ENCODE measurements at places on chromosomes 4 and X.

- no peak for DNase-seq
Measured at GRCh38 chrX:15616531-15616930, 15.8 kb upstream of the ACE2 start.

- no peak for DNase-seq
Measured at GRCh38 chrX:136259543-136259942, 8.3 kb upstream of the MAP7D3 start.

GRCh38 chrX:149717803-149718202, 5.9 kb downstream of the MAGEA11 start:
- DNase-seq, result no peak

- peak; percentile 2 for DNase-seq
Measured at GRCh38 chrX:131987252-131987651, 35.9 kb upstream of the STK26 start.

GRCh38 chr4:37892641-37893040, 1.8 kb downstream of the TBC1D1 start:
- DNase-seq, result no peak

GRCh38 chr4:40473578-40474388, 138.7 kb downstream of the CHRNA9 start:
- DNase-seq, result no peak

DNA sequence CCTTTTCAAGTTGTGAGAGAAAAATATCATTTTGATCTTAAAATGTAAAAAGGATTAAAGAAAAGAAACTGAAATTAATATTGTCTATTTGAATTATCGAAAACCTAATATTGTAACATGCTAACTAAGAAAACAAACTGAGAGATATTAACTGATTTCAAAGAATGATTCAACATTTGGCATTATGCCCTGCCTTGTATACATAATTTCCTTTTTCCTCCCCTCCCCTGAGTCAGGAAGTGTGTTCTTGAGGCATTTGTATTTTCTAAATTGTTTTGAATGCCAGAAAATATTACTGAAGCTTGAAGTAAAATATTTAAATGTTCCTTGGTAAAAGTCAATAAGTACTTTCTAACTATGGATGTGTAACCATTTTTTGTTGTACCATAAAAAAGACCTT, 49.4 kb downstream of the RPS6KA3 start:
- no peak for DNase-seq

DNA sequence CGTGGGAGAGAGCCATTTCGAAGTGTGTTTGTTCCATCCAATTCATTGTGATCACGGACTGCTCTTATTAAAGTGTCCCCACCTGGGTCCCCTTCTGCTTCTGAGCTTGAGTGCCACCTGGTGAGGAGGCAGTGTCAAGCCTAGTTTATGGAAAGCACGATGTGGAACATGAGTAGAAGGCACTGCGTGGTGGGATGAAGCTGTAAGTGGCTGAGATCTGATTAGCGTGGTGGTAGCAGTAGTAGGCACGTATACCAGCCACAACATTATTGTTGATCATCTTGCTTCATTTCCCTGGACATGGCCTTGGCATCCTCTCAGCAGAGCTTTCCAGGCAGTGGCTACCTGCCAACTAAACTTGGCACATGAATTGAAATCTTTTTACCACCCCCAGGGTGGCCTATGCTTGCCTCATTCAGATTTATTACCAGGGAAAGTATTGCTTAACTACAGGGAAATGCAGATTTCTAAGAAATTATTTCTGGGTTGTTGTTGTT, 46.4 kb downstream of the GPAT3 start:
- peak; percentile 26 for DNase-seq

DNA sequence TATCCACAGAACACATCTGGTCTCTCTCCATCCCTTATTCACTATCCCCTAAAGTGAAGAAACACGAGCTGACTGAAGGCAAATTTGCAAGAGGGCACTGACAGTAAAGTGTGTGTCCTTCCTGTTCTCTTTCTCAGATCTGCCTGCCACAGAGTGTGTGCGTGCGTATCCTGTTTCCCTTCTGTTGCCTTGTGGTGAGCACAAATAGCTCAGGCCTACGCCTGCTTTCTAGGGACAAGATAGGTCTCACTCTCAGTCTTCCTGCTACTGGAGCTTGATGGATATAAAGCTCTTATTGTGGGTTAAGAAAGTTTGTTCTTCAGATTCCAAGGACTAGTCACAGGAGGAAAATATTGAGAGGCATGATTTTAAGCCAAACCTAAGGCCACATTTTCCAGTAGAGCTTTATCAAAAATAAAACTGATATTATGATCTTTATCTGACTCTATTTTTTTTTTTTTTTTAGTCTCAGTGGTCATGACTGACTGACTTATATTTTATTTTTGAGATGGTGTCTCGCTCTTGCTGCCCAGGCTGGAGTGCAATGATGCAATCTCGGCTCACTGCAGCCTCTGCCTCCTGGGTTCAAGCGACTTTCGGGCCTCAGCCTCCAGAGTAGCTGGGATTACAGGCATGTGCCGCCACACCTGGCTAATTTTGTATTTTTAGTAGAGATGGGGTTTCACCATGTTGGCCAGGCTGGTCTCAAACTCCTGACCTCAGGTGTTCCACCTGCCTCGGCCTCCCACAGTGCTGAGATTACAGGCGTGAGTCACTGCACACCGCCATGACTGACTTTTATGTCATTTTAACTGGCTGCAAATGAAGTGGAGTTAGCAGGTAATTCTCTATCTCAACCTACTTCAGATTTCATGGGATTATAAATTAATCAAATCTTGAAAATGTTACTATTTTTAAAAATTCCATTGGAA, 140.3 kb upstream of the SH3RF1 start:
- DNase-seq, result peak; percentile 21

- DNase-seq, result no peak
Measured at GRCh38 chrX:53511322-53511721, 77.2 kb upstream of the HSD17B10 start.

GRCh38 chrX:17441965-17442364, 67.0 kb downstream of the NHS start:
- no peak for DNase-seq

DNA sequence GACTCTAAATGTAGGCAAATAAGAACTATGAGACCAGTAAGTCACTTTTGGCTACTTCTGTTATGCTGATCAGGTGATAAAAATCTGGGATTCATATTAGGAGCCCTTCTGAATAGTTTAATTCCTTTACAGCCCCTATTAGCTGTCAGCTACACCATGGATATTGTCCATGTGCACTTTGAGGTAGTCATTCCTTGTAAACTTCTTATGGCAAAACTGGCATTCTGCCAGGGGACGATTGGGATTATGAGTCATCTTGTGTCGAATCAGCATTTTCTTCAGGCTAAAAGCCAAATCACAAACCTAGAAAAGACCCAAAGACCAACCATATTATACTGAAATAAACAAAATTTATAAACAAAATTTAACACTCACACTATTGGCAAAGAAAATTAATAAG, 227.6 kb downstream of the PRDM5 start:
- no peak for DNase-seq

GRCh38 chrX:150869450-150869849, 29.0 kb downstream of the CD99L2 start:
- no peak for DNase-seq

GRCh38 chr4:2364654-2365053, 53.8 kb downstream of the ZFYVE28 start:
- DNase-seq, result peak; percentile 21

DNA sequence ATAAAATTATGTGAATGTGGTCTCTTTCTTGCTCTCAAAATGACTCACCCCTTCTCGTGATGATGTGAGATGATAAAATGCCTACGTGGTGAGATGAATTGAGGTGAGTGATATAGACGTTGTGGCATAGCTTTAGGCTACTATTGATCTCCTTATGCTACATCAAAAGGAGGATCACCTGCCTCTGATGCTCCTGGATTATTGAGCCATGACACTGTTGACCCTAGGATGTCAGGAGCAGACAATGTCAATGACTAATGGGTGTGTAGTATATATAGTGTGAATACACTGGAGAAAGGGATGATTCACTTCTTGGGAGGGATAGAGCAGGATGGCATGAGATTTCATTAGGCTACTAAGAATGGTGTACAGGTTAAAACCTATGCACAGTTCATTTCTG, 210.7 kb upstream of the PRPS2 start:
- DNase-seq, result no peak

DNA sequence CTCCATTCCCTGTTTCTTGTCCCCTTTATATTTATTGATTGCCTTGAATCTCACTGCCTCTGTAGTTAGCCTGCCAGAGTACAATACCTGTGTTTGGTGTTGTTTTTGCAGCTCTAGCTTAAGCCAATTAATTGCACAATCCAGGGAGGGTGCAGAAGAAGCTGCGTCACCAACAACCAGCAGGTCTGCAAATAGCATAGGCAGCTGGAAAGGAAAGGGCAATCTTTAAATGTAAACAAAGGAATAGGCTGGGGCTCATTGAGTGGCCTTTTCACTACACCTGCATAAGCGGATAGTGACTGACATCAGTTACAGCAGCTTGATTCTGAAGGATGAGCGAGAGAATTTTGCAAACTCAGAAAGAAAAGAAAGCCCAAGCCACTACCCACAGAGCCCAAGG, 106.8 kb upstream of the RAI2 start:
- DNase-seq, result no peak

DNA sequence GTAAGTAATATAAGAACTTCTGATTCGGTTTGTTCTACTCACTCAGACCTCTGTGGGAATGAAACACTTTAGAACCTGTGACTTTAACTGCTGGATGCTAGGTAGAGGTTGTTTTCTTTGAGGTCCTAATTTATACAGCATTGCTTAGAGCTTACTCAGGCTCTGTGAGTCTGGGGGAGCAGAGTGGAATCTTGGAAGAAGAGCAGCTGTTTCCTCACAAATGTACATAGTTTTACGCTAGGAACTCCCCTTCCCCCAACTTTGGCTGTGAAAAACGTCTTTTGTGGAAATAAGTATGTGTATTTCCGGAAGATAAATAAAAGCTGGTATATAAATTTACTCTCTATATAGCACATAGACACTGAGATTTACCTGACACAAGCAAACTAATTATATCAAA, 141.4 kb downstream of the NAA11 start:
- no peak for DNase-seq

- DNase-seq, result no peak
Measured at GRCh38 chr4:168524006-168524405, 27.2 kb downstream of the PALLD start.

DNA sequence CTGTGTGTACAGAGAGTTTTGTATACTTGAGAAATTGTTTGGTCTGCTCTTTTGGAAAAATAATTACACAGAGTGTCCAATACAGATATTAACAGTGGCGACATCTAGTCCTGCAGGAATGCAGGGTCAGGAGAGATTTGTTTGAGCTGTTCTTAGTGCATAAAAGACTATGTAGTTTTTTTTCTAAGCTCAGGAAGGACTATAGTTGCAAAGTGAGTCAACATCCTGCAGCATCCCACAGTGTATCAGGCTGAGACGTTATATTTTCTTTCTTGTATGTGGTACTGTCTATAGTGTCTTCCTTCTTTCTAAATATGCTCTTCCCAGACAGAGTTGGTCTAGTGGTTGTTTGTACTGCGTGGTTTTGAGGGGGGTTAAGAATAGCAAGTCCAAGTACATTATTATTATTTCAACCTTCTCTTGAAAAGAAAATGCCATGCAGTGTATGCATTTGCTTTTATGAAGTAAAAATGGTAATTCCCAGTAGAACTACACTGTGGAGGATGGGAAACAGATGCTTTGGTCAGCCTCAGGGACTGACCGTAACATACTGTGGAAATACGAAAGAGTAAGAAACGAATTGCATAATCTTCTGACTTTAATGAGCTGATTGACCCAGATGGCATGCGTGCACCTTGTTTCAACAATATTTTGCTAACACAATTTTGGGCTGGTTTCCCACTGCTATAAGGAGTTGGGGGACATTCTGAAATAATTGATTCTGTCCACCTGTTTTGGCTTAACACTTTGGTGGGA, 67.4 kb downstream of the DMP1 start:
- no peak for DNase-seq
